ENCODE measurements at places on chromosomes 7 and 10.

GRCh38 chr7:156095908-156096539, 283.8 kb upstream of the SHH start:
- no peak for DNase-seq

DNA sequence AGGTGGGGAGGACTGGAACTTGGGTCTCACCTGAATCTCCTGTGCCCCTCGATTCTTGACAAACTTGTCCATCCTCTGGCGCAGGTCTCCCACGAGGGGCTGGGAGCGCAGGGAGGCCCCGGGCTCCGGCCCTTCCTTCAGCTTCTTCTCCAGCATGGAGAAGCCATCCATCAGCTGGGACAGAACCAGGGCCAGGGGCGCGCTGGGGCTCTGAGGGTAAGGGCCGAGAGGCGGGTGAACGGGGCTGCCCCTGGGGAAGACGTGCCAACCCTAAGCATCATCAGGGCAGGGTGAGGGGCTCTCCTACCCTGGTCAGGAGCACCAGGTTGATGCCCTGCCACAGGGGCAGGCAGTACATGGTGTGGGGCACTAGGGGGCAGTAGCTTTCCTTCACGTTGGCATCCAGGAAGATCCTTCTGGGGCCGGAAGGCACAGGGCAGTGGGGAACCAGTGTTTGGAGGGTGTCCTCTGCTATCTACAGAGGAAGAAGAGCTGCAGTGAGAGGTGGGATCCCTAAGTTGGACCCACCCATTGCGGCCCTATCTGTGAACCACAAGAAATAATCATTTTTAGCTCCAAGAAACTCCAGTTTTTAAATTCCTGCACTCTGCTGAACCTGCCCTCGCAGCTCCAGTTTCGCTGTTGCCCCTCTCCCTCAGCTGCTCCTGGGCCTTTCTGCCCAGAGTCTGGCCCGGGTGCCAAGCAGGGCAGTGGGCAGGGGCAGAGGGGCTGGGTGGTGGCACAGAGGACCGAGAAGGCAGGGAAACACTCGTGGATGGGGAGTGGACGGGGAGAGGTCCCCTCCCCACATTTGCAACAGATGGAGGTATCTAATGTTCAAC, 10.8 kb upstream of the PYROXD2 start:
- DNase-seq, result peak; percentile 48

DNA sequence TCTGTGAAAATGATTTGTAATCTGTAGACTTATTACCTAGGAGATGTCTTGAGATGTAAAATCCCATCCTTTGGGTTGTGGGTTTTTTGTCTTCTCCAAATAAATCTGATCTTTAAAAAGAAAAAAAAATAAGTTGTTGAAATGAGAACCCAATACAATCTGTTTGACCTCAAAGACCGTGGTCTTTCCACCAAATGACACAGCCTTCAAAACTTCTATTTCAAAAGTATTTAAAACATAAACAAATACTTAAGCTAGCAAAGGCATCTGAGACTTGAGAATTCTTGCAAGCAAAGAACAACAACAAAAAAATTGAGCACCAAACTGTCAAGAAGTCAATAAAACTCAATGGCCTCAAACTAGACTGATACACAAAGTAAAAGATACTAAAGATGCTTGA, 67.9 kb upstream of the HECW1 start:
- DNase-seq, result no peak

GRCh38 chr10:112446055-112446854, 459 bp downstream of the ZDHHC6 start:
- no peak for DNase-seq

- no peak for DNase-seq
These were observed 85.2 kb upstream of the CACNA2D1 start for GRCh38 chr7:82528577-82529310.

DNA sequence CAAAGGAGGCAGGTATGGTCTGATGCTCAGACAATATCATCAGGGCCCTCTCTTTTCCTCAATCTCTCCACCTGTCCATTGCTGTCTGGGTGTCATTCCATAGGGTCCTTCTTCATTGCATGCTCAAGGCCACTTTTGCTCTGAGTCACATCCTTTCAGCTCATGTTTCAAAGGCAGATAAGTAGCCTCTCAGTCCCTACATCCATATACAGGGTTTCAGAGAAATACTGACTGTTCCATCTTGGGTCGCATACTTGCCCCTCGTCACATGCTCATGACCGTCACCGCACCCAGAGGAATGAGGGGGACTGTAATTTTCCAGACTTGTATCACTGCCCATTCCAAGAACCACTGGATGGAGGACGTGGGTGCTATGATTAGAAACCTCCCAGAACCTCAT, 93.4 kb downstream of the FAM107B start:
- no peak for DNase-seq

GRCh38 chr10:69101451-69102095, 13.7 kb downstream of the SRGN start:
- DNase-seq, result no peak

DNA sequence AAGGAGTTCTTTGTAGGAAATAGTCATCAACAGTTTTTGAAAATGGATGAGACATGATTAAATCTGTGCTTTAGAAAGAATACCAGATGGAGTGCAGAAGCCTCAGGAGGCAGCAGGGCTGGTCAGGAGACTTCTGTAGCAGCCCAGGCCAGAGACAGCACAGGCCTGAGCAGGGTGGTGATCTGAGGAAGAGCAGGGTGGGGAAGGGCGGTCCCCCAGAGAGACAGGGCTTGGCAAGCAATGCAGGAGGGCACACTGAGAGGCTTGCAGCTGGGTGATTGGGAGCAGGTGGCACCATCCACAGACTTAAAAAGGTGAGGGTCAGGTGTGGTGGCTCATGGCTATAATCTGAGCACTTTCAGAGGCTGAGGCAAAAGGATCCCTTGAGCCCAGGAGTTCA, 4.3 kb upstream of the SMKR1 start:
- no peak for DNase-seq

GRCh38 chr7:96189129-96189820, 132.6 kb downstream of the SLC25A13 start:
- no peak for DNase-seq

DNA sequence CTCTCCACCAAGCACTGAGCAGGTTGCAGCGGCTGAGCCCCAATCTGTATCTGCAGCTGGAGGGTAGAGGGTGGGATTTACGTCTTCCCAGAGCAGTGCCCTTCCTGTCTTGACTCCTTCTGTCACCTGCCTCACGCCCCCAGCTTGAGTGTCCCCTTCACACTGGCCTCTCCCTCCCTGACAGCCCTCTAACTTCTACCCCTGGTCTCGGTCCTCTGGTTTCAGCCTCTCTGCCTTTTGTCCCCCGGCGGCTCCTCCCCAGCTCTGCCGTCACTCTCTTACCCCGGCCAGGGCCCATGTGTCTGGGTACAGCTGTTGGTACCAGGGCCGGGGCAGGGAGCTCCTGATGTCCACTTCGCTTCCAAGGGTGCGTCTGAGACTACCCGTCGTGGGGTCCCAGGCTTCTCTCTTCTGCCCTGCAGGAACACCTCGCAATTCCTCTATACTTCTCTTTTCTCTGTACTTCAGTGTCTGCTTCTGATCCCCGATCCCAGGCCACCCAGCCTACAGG, 654 bp downstream of the MUC3A start:
- no peak for DNase-seq

DNA sequence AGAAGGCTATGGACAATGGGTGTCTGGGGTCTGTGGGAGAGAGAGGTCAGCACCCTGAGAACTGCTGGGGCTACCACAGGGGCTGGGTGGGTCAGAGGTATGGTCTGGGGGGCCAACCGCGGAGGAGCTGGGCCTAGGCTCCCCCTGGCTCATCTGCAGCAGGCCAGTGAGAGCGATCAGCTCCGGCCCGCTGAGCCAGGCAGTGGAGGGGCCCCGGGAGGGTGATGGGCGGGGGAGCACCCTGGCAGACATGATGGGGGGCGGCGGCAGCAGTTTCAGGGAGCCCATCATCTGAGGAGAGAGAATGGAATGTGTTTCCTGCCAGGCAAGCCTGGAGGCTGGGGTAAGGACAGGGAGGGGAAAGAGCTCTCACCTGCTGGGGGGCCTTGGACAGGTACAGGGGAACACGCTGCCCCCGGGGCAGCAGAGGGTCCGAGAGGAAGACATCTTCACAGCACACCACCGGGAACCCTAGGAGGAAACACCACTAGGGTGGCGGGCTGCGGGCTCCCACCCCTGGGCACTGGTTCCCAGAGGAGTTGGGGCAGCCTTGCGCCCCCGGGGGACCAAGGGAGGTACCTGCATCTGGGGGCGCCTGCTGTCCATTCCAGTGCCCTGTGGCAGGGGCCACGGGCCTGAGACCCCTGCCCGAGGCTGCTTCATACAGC, 1.3 kb downstream of the SAP25 start:
- no peak for DNase-seq

DNA sequence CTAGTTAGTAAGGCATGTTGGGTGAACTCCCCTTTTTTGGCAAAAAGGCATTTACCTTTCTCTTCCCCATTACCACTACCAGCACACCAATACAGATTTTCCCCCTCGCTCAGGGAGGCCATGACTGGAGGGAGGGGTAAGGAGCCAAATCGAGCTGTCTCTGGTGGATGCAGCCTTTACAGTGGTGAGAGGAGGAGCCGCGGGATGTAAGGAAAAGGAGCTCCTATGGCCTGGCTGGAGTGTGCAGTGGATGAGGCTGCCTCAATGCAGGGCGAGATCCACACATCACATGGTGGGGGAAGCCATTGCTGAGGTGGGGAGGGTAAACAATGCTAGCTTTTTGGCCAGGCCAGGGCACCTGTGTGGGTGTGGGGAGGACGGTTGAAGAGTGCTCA, 416.2 kb downstream of the EXOC4 start:
- DNase-seq, result no peak

Data from stimulated activated CD4-positive, alpha-beta T cell treated with anti-CD3 and anti-CD28 coated beads, Interleukin-2, amount 100 ng/mL, for 48 hours (primary cell).